NCI-H460 (cell line): ENCODE measurements at places on chromosomes 3 and 15. TPM values are rescaled to one million over a fixed set of nuclear protein-coding genes. Genes with fewer than 3 reads are reported as not detected.
A peak's percentile ranks its signal among the peaks of the same experiment; 100 is the strongest.

GRCh38 chr3:128083396-128083795 is 31.2 kb downstream of the SEC61A1 start:
- DNase-seq, result no peak

Gene FBXW12
- not detected in 2 replicates for total RNA-seq

DNA sequence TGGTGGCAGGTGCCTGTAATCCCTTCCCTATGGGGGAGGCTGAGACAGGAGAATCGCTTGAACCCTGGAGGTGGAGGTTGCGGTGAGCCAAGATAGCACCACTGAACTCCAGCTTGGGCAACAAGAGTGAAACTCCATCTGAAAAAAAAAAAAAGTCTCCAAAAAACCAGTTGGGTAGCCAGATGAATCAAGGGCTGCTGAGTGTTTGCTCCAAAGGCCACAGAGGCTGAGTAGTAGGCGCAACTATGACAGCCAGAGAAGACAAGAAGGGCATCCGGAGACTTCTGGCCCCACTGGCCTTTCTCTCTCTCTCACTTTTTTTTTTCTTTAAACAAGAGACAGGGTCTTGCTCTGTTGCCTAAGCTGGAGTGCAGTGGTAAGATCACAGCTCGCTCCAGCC is 131.8 kb downstream of the SMAD6 start:
- DNase-seq, result no peak

Gene PIERCE2
- 38.2 and 40.4 TPM in 2 replicates for total RNA-seq

Gene WNT7A
- total RNA-seq, result not detected in 2 replicates

Gene CFAP100
- not detected in 2 replicates for total RNA-seq

DNA sequence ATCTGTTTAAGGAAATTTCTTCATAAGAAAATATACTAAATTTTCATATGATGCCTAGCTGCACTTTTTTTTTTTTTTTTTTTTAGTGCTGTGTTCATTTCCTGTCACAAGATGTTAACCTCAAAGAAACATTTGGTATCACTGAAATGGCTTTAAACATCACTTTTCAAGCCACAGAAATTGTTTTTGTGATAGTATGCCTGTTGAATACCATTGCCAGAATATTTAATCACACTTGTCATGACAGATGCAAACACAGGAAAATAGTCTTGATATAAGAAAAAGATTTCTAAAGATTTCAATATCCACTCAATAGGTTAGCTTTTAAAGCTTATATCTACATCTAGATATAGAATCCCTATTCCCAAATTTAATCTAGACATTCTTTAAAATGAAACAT is 608.5 kb upstream of the AGTR1 start:
- DNase-seq, result no peak

DNA sequence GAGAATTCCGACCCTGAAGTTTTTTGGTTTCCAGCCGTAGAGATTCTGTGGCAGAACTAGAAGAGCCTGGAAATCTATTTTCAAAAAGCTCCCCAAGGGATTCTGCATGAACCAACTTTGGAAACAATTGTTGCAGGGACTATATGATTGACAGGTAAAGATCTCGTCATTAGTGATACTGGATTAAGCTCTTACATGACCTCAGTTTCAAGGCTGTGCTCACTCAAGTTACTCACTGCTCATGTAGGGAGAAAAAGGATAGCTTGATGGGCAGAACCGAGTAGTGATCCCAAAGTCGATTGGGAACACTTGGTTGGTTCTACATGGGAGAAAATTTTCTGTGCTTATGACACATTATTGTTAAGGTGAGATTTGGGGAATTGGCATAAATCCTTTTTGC is 142.3 kb upstream of the RASGRP1 start:
- no peak for DNase-seq

- no peak for DNase-seq
These were observed 17.9 kb upstream of the ICE2 start for GRCh38 chr15:60496853-60497252.

DNA sequence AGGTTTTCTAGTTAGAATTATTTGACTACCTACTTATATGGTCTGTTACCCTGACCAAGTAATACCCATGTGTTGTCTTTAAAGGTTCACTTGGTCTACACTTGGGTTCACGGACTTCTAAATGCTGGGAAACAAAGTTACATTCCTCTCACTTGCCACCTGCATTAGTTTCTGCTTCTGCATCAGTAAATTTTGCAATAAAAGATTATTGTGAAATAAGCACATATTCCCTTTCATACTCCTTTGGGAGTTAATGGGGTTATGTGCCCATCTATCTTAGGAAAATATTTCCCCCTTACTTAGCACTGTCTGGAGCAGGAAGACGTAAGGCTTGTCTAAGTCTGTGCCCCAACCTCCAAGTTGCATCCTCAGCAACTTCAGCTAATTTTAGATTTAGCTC is 160.7 kb downstream of the FRMD5 start:
- DNase-seq, result no peak

Gene STRA6
- 0.17 and 0.29 TPM in 2 replicates for total RNA-seq

GRCh38 chr15:35630985-35631384 is 85.0 kb upstream of the DPH6 start:
- DNase-seq, result no peak

DNA sequence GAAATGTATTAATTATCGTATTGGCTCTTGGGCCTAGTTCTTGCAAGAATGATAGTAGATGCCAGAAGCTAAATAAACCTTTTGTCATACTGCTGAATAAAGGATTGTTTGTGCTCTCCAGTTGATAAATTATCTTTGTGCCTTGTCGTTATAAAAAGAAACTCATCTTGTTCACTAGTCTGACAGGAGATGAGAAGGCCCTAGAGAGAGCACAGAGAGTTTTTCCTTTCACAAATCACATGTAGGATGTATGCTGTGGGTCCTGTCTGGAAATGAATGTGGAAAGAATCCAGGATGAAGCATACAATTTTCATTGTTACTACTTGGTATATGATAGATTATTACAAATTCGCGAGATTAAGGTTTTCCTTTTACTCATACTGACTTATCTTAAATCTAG is 113.0 kb downstream of the NLGN1 start:
- DNase-seq, result no peak

Gene KCNMB3
- total RNA-seq, result 0.92 and 1.9 TPM in 2 replicates

DNA sequence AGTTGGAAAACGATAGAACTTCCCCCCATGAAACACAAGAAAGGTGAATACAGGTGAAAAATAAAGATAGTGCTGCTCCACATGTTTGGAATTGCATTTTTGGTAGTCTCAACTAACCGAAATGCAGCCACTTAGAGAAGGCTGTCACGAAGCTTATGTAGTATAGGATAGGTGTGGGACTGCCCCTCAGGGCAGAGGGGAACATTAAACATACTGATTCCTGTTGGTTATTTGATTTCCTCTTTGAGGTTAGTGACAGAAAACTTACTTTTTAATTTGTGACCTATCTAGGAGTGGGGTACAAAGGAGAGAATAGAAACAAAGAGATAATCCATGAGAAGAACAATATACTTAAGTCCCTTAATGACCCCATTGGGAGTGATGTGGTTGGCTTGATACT is 85.8 kb upstream of the SATB1 start:
- no peak for DNase-seq

Gene TRNT1
- 18.5 and 25.9 TPM in 2 replicates for total RNA-seq

DNA sequence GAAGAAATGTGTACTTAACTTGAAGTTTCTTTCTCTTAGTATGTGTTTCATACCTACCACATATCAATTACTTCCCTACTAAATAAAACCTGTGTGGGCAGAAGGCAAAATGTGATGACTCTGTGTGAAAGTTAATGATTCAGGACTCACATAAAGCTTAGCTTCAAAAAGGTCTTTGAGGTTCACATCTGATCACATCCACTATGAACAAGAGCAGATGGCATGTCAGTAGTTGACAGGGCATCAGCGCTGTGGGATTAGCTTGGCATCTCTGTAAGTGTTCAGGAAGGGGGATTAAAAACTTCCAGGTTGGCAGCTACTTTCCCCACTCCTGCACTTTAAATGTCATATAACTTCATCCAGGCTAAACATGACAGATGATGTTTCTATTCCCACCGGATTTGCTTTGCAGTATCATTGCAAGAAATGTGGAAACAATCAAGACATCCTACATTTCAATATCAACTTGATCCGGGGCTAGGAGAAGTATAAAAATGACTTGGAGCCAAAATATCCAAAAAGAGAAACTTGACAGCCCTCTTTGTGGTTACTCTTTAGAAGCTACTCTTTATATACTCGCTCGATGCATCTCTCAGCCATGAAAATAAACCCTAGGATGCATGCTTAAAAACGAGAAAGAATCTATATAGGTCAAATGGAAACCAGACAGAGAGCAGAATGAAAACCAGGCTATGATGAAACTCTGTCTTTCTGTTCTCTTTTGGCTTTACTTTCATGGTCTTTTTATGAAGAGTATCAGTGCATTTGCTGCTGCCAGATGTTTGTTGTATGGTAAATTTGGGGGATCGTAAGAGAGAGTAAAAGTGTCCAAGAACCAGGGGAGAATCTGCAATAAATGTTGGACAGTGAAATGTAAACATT is 273.1 kb upstream of the ALCAM start:
- DNase-seq, result no peak

DNA sequence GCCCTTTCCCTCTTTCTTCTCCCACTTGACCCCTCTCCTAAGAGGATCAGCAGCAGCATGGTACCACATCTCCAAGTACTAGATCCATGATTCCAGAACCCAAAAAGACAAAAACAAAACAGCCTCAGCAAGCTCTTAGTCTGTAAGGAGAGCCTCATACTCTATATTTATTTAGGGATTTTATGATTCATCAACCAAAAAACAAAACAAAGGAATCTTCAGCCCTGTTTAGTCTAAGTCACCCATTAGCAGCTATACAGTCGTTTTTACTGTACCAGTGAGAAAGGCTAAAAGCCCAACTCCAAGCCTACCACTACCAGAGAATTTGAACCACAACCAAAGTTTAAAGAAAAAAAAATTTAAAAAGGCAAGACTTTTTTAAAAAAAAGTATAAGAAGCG is 1020.3 kb upstream of the CADM2 start:
- DNase-seq, result no peak

- DNase-seq, result no peak
These were observed 18.4 kb downstream of the SRGAP3 start for GRCh38 chr3:9231006-9231405.

GRCh38 chr3:173663696-173664111 is 266.2 kb downstream of the NLGN1 start:
- DNase-seq, result no peak

GRCh38 chr3:193832833-193833413 is 239.9 kb downstream of the OPA1 start:
- no peak for DNase-seq

DNA sequence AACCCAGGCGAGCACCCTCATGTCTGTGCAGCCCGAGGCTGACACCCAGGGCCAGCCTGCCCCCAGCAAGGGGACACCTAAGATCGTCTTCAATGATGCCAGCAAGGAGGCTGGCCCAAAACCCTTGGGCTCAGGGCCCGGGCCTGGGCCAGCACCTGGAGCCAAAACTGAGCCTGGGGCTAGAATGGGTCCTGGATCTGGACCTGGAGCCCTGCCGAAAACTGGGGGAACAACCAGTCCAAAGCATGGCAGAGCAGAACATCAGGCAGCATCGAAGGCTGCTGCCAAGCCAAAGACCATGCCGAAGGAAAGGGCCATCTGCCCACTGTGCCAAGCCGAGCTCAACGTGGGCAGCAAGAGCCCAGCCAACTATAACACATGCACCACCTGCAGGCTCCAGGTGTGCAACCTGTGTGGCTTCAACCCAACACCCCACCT is 31.4 kb upstream of the APEH start:
- DNase-seq, result no peak

GRCh38 chr15:97076011-97076410 is 745.5 kb downstream of the NR2F2 start:
- no peak for DNase-seq

Gene CILP
- total RNA-seq, result not detected in 2 replicates

DNA sequence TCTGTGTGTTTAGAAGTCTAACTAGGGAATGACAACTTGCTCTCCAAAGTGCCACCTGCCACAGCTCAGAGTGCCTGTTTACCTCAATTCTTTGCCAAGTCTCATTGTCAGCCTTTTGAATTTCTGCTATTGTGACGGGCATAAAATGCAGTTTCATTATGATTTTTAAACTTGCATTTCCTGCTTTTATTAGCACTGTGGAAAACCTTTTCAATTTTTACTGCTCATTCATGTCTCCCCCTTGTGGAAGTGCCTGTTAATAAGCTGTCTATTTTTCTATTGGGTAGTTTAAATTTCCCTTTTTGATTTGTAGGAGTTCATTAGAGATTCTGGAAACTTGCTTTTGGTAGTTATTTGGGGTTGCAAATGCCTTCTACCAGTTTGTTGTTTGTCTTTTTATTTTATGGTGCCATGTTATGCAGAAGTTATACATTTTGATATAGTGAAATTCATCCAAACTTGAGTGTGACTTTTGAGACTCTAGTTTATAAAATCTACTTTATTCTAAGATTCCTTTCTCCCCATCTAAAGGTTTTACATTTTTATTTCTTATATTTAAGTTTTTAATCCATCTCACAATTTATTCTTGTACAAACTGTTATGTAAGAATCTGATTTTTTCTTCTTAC is 53.9 kb upstream of the FRMD4B start:
- DNase-seq, result no peak

DNA sequence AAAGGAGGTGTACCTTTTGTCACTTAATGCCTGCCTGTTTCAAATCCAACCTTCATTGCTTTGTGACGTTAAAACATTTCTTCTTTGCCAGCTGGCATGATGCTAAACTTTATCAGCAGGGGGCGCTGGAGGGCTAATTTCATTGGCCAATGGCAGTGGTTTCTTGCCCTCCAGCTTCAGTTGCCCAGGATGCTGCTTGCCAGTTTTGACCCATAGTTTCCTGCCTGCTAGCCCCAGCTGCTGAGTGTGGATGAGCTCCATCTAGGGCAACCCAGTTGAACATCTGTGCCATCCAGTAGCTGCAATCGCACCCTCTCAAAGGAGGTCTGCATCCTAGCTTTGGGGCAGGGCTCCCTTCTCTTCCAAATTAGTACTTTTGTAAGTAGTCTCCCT is 22.1 kb downstream of the ACKR2 start:
- peak; percentile 54 for DNase-seq

DNA sequence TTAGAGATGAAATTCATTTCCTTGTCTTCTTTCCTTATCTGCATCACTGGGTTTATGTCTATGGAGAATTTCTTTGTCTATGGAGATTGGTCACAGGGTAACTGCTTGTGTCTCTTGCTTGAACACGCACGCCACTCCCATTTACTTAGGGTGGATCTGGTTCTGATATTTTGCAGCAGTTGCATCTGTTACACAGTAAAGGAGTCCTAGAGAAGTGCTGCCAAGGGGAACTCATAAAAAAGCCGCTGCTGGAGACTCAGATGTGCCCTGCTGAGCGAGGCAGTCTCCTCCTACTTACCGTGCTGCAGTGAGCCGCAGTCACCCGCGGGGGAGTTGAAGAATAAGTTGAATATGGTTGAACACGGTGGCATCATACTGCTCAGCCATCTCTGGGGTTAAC is 105.2 kb upstream of the KLHL25 start:
- no peak for DNase-seq

Gene C3orf52
- 2.7 and 2.9 TPM in 2 replicates for total RNA-seq

DNA sequence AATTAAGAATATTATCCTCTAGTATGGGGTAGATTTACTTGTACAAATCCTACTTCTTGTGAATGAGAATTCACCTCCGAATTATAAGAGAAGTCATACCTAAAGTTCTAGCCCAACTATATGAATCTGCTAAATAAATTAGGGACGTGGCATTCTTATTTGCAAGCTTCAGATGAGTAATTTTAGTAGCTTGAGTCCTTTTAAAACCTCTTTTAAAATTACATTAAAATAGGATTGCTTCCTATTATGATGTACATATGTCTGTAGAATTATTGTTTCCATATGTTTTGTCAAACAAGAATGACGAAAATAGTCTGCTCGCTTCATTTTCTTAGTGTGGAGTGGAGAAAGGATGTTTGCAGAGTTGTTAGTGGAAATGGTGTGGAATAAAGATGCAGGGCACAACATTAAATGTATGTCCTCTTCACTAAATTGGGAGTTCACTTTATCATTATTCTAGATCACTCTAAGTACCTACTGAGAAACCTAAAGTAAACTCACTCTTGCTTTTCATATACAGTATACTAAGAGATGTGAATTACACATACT is 59.4 kb downstream of the CMSS1 start:
- no peak for DNase-seq
